ENCODE measurements at places on chromosomes 11 and 22.

DNA sequence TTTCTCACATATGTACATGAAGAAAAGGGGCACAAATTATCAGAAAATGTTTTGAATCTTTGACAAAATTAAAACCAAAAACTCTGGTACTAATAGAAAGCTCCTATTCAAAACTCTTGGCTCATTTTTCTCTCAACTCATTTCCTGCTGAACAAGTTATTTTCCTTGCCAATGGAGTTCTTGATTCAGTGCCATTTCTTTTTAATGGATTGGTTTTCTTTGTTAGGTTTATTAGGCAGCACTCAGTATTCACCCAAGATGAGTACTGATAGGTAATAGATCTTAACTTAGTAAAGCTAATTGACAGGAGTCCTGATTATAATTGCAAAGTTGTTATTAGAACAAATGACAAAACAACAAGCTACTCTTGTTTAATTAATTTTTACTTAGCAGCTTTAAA, 279.4 kb upstream of the PDGFD start:
- no peak for DNase-seq

- DNase-seq = no peak
Measured at GRCh38 chr11:61162092-61162941, 1.1 kb upstream of the VPS37C start.

- DNase-seq = no peak
Measured at GRCh38 chr11:8271106-8271886, 7.6 kb upstream of the LMO1 start.

GRCh38 chr11:2363130-2363529, 14.0 kb upstream of the CD81 start:
- no peak for DNase-seq

DNA sequence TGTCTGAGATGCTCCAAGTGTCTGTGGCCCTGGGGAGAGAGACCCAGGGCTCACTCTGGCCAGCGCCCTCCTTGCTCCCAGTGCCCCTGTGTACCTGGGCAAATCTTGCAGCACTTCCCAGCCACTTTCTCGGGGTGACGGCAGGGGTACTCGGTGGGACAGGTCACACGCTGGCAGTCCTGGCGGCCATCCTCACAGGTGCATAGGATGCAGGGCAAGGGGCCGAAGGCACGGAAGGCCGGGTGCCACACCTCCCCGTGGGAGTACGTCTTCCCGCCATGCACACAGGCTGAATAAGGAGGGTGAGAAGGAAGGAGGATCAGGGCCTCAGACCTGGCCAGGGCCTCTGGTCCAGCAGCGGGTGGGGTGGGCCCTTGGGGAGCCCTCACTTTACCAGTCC, 28.0 kb downstream of the CHRDL2 start:
- no peak for DNase-seq

- no peak for DNase-seq
Measured at GRCh38 chr22:19784384-19785175, 24.0 kb downstream of the TBX1 start.

GRCh38 chr11:90646266-90646665, 423.4 kb upstream of the CHORDC1 start:
- DNase-seq = no peak

GRCh38 chr11:94629741-94630140, 62.6 kb downstream of the PIWIL4 start:
- DNase-seq = no peak

- no peak for DNase-seq
Measured at GRCh38 chr11:87263979-87264378, 226.2 kb downstream of the TMEM135 start.

DNA sequence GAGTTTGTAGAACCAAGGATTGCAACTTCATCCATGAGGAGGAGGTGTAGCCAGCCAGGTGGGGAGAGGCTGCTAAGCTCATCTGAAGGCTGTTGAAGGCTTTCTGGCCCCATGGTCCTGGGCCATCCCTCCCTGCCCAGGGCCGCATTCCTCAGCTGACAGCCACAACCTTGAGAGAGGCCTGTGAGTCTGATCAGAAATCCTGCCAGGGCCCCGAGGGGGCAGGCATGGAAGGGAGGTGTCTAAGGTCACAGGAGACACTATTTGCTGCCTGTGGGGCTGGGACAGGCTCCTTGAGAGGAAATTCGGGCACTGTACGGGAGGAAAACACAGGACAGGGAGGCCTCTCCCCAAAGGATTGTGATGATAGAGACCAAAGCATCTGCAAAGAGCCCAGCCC, 88.1 kb upstream of the IGLL5 start:
- no peak for DNase-seq

DNA sequence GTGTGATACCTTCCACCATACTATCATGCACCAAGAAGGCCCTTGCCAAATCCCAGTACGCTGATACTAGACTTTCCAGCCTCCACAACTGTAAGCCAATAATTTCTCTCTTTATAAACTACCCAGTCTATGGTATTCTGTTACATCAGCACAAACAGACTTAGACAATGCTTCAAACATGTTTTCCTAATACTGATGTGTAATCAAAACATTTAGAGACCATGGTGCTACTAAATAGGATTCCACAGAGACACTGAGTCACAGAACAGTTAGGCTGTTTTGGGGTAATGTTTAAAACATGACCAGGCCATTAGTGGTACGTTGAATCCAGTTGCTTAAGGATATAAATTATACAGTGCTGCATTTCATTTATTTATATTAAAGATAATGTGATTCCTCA, 103.7 kb downstream of the PICALM start:
- no peak for DNase-seq

GRCh38 chr11:103322821-103323220, 213.6 kb downstream of the DYNC2H1 start:
- no peak for DNase-seq

DNA sequence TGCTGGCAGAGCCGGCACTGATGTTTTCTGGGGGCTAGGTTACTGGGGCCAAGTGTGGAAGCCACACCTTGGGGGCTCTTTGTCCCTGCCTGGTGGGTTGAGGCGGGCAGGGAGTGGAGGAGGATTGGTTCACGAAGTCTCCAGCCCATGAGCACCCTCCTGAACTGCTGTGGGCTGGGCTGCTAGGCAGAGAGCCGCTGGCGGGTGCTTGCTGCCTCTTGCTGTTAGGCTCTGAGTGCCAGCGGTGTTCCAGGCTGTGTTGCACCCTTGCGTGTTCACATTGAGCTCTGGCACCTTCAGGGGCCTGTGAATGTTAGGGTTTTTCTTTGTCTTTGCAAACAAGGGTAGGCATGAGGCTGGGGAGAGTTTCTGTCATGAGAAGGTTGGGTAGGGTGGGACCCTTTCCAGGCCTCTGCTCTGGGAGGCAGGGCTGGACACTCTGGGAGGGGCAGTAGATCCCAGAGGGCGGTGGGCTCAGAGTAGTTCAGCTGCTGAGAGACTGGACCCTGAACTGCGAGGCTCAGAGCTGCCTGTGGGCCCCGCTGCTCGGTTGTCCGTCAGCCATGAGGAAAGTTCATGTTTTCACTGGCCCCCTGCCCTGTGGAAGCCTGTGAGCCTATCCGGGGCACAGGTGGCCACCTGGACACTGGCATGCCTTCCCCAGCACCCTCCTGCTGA, 24.0 kb upstream of the TMEM191C start:
- DNase-seq = no peak

DNA sequence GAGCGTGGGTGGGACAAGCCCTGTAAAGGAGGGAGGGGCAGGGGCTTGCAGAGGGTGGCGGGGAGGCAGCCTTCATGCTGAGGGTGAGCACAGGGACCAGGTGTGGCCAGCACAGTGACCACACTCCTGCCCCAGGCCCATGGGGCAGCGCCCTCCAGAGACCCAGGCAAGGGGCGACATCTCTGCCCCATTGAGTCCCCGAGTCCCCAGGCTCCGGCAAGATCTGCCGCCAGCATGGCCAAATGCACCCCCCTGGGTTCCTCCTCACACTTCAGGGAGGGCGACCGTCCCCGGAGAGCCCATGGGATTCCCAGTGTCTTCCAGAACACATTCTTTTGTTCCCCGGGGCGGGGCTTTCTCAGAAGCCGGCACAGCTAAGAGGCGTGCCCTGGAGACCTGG, 362.5 kb downstream of the TBC1D22A start:
- DNase-seq = no peak

DNA sequence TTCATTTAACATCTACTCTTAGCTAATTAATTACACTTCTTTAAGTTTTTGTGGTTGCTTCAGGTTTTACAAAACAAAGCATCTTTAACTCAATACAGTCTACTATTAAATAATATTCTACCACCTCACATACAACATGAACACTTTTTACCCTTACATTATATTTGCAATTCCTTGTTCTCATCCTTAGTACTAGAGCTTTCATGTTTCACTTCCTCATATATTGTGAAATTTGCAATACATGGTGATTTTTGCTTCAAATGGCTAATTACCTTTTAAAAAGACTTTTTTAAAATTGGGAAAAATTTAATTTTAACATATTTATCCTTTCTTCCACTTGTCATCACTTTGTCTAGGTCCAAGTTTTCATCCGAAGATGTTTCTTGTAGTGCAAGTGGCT, 37.5 kb downstream of the RSF1 start:
- DNase-seq = no peak
